ENCODE measurements at places on chromosomes 1 and 21.

DNA sequence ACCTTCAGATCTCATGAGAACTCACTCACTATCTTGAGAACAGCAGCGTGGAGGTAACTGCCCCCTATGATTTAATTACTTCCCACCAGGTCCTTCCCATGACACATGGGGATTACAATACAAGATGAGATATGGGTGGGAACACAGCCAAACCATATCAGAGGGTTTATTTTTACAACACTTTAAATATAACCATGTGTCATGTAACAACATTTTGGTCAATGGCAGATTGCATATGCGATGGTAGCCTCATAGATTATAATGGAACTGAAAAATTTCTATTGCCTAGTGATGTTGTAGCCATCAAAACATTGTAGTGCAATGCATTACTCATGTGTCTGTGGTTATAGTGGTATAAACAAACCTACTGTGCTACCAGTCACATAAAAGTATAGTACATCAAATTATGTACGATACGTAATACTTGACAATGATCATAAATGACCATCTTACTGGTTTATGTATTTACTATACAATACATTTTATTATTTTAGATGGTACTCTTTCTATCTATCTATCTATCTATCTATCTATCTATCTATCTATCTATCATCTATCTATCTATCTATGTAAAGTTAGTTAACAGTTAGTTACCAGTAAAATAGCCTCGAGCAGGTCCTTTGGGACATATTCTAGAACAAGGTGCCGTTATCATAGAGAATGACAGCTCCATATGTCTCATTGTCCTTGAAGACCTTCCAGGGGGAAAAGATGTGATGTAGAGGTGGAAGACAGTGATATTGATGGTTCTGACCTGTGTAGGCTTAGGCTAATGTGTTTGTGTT lies 12.6 kb upstream of the S100B start:
- no peak for DNase-seq

DNA sequence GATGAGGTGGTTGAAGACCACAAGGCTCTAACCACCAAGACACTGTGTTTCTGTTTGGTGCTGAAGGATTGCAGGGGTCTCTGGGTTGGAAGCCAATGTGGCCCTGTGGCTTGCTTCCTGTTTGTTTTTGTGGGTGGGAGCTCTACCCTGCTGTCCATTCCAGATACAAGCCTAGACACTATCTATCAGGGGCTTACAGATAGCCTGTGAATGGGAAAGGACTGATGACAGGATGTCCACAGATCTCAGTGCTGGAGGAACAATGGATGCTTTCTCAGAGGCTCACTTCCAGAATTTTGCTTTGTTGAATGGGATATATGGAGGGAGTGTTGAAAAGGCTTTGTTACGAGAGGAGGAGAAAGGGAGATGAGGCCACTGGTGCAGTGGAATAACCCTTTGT lies 69.7 kb downstream of the NOS1AP start:
- no peak for DNase-seq

- DNase-seq, result peak; percentile 72
These were observed 3.0 kb downstream of the FMO1 start for GRCh38 chr1:171251042-171251951.

DNA sequence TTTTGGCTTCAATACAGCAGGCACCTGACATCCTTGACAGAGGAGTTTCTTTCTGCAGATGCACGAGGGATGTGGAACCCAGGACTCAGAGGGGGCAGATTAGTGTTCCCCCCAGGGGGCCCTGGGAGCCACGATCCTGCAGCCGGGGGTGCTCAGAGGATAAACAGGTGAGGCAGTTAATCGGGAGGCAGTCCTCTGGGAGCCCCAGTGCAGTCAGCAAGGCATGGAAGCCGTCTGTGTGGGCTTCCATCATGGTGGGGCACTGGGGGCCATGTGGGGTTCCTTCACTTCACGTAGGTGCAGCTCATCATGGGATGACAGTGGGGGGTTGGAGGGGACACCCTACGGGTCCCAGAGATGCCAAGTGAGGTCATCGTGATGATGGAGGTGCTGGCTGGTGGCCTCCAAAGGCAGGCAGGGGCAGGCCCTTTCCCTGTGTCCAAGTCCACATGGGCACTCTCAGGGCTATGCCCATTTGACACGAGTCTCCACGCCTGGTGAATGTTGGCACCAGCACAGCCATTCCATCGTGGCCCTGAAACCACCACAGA lies 59.3 kb upstream of the ABCG1 start:
- DNase-seq, result no peak

DNA sequence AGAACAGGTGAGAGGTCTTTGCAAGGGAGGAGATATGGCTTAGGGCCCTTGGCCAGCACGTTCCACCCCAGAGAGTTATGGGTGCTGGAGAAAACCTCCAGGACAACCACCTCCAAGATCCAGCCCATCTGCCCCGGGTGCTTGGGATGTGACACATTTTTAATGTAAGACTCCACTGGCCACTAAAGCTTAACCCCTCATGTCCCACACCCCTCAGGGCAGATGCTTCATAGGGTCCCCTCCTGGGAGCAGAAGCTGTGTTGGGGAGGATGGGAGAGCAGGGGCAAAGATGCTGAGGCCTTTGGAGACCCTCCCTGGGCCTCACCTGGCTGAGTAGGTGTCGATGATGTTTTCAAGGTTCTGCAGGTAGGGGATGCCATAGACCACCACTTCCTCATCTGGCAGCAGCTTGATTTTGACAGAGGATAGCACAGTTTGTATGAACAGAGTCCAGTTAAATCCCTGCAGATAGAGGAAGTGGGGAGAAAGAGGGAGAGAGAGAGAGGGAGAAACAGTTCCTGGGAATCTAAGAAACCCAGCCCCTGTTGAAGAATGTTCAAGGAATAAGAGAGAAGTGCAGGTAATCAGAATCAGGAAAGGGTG lies 11.9 kb downstream of the PRXL2B start:
- no peak for DNase-seq

DNA sequence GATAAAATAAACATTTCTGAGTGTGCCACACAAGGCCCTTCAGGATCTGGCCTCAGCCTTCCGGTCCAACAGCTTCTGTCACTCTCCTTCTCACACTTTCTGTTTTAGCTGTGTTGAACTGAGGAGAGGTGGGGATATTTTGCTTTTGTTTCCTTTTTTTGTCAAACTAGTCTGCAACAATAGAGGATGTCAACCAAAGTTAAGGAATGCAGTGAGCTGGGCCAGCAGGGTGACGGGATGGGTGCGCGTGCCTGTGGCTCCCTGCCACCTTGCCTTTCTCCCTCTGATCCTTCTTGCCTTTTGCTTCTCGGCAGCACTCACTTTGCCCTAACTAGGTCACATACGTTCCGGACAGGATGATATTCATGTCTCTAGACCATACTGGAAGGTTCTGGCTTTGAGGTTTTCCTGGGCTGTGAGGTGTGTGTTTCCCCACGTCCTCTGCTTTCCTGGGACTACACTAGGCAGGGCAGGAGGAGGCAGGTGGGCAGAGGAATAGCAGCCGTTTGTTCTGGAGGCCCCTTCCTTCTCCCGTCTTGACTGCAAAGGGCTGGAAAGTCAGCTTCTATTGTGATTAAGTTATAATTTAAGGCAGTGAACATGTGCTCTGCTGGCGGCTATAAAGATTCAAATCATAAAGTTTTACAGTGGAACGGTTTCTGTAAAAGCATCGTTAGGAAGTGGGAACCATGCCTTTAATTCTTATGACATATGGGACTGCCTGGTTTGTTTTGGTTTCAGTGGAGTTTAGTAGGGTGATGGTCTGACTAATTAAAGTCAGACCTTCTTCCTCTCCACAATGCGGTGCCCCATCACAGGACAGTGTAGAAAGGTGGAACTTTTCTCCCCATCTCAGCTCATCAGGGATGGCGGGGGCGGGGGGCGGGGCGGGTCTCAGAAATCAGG lies 67.8 kb downstream of the RNF220 start:
- peak; percentile 43 for DNase-seq

DNA sequence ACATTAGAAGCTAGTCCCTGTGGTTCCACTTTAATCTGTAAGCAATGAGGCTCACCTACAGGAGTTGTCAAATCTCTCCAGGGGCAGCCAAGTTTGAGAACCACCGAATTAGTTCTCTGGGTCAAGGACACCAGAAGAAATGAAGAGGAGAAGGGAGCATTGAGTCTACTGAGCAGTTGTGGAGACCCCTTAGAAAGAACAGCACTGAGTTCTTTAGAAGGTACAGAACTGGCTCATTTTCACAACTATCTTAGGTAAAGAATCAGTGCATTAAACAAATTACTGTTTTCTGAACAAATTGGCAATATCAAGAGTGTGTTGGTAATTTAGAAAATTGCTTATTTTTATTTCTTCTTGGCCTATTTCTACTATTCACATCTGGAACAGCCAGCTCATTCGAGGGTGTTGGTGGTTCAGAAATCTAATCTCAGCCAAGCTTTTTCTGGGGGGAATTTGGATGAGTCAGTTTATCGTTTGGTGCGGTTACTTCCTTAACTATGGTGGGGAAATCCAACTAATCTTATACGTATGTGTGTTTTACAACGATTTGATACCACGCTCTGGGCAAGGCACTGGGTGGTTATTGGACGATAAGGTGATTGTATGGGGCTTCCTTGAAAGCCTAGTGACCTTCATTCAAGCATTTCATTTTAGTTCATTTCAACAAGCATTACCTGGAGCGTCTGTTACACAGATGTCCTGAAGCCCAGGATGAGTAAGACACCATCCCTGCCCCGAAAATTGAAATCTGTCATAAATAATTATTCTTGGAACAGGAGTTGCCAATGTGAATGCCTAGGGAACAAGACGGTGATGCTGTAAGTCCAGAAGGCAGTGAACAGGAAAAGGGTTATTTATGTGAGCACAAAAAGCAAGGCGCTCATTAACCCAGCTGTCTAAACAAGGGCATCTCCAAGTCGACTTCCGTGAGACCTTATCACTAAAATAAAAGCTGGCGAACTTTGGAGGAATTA lies 52.0 kb upstream of the TMPRSS2 start:
- DNase-seq, result peak; percentile 11

- no peak for DNase-seq
These were observed 45.6 kb downstream of the ASTN1 start for GRCh38 chr1:177118901-177119300.

DNA sequence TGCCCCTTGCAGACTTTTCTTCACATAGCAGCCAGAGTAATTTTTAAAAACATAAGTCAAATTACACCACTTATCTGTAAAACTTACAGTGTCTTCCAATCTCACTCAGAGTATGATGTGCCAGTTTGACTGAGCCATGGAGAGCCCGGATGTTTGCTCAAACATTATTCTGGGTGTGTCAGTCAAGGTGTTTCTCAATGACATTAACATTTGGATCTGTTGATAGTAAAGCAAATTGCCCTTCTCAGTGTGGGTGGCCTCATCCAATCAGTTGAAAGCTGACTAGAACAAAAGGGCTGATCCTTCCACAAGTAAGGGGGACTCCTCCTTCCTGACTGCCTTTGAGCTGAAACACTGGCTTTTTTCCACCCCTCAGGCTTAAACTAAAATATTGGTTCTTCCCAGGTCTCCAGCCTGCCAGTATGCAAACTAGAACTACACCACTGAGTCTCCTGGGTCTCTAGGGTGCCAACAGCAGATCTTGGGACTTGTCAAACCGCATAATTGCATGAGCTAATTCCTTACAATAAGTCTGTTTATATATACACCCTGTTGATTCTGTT lies 157.9 kb upstream of the CTTNBP2NL start:
- no peak for DNase-seq

- DNase-seq, result no peak
These were observed 48.0 kb downstream of the ACTN2 start for GRCh38 chr1:236734141-236734765.

GRCh38 chr21:38342739-38343138 lies 85.9 kb downstream of the KCNJ15 start:
- DNase-seq, result no peak

- no peak for DNase-seq
These were observed 228.8 kb downstream of the COL11A1 start for GRCh38 chr1:102879439-102879993.

DNA sequence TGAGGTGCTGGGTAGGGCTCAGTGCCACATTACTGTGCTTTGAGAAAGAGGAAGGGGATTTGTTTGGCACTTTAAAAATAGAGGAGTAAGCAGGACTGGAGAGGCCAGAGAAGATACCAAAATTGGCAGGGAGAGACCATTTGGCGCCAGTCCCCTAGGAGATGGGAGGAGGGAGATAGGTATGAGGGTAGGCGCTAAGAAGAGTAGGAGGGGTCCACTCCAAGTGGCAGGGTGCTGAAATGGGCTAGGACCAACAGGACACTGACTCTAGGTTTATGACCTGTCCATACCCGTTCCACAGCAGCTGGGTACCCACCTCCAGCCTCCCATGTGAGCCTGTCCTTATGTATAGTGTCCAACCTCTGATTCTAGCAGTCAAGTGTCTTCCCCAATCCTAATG lies 1.0 kb upstream of the CRTC2 start:
- DNase-seq, result peak; percentile 39

- DNase-seq, result peak; percentile 18
These were observed 56.6 kb downstream of the RYR2 start for GRCh38 chr1:237098541-237098940.

Data from muscle of leg (tissue), 16 donors.